ENCODE measurements at places on chromosomes 3 and 15.

GRCh38 chr15:85780225-85780985, 14.3 kb downstream of the KLHL25 start:
- DNase-seq, result no peak

DNA sequence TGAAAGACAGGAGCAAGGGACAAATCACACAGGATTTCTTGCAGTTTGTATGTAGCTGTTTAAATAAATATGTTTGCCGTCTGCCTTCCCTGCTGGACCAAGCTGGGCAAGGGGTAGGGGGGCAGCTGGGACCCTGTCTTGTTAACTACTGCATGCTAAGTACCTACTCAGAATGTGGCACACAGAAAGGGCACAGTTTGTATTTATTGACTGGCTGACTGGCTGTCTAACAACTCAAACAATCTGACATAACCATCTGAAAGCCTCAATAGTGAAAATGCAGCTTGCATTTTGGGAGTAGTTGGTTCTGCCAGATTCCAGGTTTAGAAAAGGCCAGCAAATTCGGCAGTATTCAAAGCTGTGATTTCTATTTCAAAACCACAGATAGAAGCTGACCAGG, 16.6 kb upstream of the MAGI1 start:
- DNase-seq, result no peak

- no peak for DNase-seq
Observed at GRCh38 chr3:48130321-48130904, 57.8 kb downstream of the CDC25A start.

GRCh38 chr3:71393093-71393492, 190.4 kb downstream of the FOXP1 start:
- DNase-seq, result no peak

DNA sequence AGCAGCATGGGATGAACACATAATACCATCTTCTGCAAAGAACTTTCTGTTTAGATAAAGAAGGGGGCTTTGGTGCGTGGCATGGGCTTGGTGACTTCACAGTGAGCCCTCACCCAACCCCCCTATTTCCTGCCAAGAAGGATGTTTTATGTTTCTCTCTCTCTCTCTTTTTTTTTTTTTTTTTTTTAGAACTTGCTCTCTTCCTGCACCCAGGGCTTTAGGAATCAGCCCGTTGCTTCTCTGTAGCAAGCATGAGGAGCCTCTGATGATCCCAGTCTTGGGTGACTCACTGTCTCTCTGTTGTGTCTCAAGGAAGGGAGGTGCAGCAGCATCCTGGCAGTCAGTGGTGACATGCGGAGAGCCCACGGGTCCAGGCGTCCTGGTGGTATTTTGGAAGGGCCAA, 49.1 kb downstream of the CCK start:
- no peak for DNase-seq

- DNase-seq, result no peak
Observed at GRCh38 chr3:116118475-116119169, 326.7 kb downstream of the LSAMP start.

DNA sequence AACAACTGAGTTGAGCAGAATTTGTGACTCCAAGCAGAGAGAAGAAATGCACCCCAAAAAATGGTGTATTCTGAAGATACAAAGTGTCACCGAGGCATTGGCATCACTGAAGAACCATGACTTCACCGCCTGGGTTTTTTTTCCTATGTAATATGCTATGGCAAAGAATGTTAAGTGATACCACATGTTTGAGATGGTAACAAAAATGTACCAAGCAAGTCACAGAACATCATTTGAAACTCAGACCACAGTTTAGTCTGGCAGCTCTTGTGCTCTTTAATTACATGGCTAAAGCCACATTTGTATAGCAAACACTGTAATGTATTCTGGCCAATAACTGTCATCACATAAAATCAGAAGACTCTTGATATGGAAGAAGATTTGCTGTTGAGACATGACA, 323.5 kb downstream of the ULK4 start:
- DNase-seq, result no peak

DNA sequence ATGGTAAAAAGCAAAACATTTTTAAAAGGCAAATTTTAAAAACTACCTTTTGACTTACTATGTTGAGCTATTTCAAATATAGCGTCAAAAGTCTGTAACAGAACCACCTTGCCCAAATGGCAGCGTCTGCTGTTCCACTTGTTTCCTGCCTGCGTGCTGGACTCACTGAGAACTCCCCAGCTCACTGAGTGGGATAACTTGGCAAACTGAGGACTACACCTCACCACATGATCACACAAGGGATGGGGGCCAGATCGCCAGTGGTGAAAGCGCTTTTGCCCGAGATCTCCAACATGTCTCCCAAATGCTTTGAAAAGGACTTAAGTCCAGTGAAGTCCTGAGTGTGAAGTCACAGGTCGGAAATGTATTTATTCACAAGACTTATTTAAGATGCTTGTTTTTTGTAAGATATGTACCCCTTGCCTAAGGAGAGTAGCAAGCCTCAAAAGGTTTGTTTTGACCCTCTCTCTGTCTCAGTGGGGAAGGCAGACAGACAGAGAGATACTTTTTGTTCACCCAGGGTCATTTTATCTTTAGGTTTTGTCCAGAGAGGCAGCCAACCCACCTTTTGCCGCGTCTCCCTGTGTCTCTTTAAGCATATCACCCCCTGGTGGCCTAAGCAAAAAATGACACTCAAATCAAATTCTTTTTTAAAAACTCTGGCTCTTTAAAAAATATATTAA, 192.6 kb downstream of the PDZRN3 start:
- no peak for DNase-seq

DNA sequence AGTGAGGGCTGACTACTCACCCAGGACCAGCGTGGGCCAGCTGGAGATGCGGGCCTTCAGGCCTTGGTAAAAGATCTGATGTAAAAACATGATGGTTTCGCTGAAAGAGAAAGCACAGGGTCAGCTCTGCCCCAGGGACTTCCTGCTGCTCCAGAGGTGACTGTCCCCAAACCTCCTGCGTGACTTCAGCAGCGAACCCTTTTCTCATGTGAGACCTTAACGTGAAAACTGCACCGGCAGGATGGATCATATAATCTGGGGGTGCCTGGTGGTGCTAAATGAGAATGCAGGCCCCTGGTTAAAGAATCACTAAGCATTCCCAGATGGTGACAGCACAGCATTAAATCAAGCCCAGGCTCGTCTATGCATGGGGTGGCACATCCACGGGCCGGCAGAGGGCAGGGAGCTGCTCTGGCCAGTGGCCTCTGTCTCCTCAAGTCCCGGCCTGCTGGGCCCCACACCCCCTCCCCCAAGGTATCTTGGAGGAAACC, 55.4 kb downstream of the RASGRF1 start:
- DNase-seq, result no peak

- DNase-seq, result no peak
Observed at GRCh38 chr3:123442125-123442524, 6.8 kb downstream of the ADCY5 start.

GRCh38 chr3:134751831-134752230, 43.2 kb upstream of the EPHB1 start:
- no peak for DNase-seq

GRCh38 chr3:17639257-17639656, 103.2 kb downstream of the TBC1D5 start:
- no peak for DNase-seq

- no peak for DNase-seq
Observed at GRCh38 chr3:194439881-194440550, 41.0 kb upstream of the GP5 start.

DNA sequence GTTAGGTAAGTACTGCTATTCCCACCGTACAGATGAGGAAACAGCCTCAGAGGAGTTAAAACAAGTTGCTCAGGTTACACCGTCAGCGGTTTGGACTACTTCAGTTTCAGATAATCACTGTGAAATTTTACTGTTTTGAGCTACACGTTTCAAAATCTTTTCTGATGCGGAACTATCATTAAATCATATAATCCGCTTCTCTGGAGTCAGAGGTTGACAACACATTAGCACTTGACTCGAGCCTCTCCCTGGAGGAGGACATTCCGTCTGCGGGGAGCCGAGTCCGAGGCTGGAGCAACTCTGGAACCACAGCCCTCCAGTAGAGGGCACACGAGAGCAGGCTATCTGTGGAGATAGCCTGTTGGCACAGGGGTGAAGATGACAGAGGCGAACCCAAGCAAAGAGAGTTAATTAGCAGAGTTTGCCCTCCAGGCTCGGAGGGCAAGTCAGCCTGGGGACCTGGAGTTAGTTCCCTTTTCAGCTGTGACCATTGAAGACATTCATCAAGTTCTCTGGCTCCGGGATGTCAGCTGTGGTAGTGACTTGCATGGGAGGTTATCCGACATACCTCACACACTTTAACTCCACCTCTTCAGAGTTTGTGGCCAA, 131.2 kb downstream of the IGF1R start:
- peak; percentile 48 for DNase-seq
